T-helper 2 cell (primary cell): ENCODE measurements at places on chromosomes 12 and 14.

DNA sequence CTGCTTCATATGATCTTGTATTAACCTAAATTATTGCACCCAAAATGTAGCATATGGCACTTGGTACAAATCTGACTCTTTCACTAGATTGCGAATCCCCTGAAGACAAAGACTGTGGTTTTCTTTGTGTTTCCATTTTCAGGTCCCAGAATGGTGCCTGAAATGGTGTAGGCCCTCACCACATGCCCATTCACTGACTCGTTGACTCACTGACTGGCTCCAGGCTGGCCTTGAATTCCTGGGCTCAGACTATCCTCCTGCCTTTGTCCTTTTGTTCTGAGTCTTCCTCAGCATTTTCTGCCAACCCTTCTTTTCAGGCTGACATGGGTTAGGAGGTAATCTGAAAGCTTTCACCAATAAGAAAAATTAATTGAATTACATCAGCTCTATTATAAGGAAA lies 368.7 kb upstream of the GARIN6 start:
- no peak for DNase-seq

- DNase-seq = no peak
Measured at GRCh38 chr14:96799489-96800054, 2.4 kb downstream of the VRK1 start.

DNA sequence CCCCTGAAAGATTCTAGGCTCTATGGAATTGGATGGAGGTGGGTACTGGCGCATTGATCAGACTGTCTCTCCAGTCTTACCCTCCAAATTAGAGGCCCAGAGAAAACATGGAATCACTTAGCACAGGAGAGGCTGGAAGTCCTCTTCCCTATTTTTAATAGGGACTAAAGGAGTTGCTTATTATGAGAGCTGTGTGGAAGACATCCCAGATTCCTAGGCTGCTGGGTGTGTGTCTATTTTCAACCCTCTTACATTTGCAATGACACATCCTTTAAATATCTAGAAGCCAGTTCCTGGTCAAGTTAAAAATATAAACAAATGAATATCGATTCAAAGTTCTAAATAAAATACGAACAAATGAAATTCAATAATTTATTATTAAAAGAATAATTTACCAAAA lies 58.3 kb upstream of the ARID2 start:
- DNase-seq = no peak

DNA sequence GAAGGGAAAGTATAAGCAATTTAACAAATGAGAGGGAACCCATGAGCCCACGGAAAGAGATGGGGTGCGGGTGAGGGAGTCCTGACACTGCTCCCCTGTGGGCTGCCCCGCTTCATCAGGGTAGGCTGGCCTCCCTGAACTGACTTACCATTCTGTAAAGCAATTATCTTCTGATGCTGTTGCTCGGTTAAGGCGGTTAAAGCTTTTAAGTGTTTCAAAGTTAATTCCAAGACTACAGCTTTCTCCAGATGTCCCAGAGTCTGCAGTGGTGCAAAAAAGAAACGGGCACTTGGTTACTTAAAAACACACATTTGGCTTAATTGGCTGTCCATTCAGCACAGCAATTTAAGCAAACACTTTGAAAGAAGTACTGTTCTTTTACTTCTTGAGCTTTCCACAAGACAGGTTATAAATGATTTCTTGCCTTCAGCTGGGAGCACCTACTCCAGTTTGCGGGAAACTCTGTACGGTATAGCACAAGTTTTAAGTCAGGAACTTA lies 1.3 kb downstream of the BHLHE41 start:
- no peak for DNase-seq

- DNase-seq = no peak
Measured at GRCh38 chr12:98998697-98999299, 353.7 kb downstream of the APAF1 start.

GRCh38 chr14:102574281-102575159 lies 17.9 kb upstream of the RCOR1 start:
- no peak for DNase-seq
